ENCODE measurements at places on chromosomes 4 and X.

GRCh38 chr4:7411896-7412553, 22.7 kb downstream of the PSAPL1 start:
- no peak for DNase-seq

DNA sequence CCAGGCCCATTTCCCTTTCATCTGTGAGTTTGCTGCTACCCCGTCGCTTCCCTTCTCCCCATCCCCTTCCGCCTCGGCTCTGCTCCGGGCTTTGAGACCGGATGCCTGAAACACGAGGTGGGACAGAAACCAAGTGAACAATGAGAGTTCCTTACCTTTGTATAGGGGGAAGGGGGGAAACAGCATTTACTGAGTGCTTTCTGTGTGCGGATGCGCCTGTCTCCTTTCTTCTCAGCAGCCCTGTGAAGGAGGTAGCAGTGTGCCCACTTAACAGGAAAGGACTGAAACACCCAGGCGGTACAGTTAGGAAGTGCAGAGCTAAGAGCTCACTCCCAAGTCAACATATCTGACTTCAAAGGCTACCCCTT, 43.2 kb upstream of the TMSB15B start:
- no peak for DNase-seq

- DNase-seq = no peak
These were observed 28.1 kb downstream of the GPAT3 start for GRCh38 chr4:83563998-83564397.

GRCh38 chr4:24471486-24472160, 112.7 kb downstream of the DHX15 start:
- peak; percentile 19 for DNase-seq

DNA sequence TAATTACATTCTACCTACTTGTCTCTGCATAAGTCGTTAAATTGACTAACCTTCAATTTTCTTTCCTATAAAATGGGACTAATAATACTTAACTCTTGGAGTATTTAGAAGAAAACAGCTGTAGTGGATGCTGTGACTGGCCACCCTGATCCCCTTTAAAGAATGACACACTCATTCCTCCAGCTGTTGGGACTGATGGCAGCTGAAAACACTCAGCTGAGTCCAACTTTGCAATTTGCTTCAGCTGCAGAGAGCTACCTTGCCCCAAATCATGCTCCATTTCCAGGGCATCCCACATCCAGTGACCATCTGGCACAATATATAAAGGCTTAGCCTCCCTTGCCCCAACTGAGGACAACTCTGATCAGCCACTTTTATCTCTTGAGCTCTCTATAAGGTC, 89.1 kb downstream of the MID1IP1 start:
- DNase-seq = no peak

GRCh38 chr4:174590336-174590735, 68.0 kb upstream of the HPGD start:
- no peak for DNase-seq

DNA sequence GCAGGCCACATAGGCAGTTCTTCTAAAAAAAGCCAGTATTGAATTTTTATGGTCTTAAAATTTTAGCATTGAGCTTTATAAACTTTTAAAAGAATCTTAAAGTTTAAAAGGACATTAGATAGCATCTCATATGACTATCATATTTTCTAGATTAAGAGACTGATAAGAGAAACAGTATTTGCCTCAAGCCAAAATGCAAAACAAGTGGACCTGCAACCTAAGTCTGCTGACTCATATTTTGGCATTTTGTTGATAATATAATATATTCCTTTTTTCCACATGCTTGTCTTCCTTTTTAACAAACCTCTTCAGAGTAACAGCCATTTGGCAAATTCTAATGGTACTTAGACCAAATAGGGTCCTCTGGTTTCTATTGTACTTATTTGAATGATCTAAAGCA, 328.5 kb upstream of the GALNTL6 start:
- no peak for DNase-seq

DNA sequence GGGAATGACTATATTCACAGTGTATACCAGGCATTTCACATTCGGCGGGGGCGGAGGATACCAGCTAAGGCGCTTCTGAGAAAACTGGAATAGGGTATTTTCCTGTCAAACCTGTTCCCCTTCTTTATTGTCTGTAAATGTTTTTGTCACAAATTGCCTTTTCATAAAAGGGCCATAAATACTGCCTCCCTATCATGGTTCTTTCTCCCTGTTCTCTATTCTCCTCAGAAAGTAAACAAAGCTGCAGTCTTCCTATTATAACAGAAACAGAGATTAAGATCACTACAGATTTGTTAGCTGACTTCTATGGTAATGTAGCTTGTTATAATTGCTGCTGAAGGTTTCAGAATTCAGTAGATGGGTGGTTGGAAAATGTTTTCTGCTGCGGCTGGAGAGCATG, 32.2 kb downstream of the MID2 start:
- DNase-seq = no peak

- DNase-seq = no peak
These were observed 212.1 kb upstream of the ATP6AP2 start for GRCh38 chrX:40368611-40369061.

- DNase-seq = no peak
These were observed 31.3 kb downstream of the TRIML2 start for GRCh38 chr4:188078116-188078515.

GRCh38 chr4:96406742-96407141, 566.8 kb downstream of the PDHA2 start:
- no peak for DNase-seq

DNA sequence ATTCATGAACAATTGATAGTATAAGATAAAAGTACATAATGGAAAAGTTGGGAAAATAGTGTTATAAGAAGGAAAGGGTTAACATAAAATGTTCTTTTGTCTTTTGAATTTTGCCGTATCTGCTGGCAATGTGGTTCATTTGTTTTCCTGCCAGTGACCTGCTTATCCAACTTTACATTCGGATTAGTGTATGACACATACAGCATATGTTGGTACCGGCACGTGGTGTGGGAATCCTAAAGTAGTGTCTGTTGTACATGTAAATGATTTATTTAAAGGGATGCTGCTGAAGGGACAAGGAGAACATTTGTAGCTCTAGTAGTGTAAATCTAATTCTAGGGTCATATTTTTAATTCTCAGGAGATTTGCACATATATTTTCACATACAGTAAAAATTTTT, 11.5 kb downstream of the RAB9A start:
- no peak for DNase-seq

DNA sequence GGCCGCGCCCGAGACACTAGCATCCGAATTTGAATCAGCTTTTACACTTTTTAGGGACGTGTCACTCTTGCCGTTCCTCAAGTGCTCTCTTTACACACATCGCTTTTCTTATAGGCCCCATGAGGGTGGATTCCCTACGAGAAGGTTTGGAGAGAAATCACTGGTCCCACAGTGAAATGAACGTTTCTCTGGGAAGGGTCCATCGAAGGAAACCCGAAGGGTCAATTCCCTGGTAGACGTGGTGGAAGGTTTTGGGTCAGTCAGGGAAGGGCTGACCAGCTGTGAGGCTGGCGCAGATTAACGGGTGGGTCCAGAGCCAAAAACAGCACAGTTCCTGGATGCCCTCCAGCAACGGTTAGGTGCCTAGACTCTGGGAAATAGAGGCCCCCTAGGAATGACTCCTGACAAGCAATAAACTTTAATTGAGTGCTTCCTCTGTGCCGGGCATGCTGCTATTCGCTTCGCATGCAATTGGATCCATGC, 35.9 kb downstream of the ETDC start:
- DNase-seq = no peak

DNA sequence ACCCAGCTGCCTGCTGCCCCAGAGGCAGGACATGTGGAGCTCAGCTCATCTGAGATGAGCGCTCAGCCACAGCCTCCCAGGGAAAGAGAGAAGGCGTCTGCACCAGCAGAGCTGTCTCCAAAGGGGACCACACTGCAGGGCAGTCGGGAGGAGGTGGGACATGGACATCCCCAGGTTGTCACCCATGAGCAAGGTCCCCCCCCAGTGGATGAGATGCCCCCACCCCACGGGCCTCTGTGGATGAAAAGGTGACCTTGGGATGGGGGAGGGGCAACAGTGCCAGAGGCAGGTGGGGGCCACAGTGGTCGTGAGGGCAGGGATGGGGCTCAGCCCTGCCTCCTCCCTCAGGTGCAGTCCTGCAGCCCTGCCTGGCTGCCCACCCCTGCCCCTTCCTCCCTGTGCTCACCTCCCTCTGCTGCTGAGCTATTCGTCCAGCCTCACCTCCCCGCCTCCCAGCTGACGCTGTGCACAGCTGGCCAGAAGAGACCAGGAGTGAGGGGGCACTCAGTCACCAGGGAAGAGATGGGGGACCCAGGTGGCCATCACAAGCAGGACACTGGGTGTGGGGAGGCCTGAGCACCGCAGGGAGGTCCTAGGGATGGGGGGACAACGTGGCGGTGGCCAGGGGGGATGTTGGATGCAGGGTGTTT, 9.3 kb downstream of the NKX1-1 start:
- DNase-seq = no peak

GRCh38 chr4:185520119-185520518, 15.2 kb downstream of the PDLIM3 start:
- DNase-seq = no peak

GRCh38 chr4:52838729-52839586, 23.2 kb upstream of the RASL11B start:
- DNase-seq = no peak

GRCh38 chr4:69239557-69240168, 25.1 kb upstream of the UGT2B11 start:
- no peak for DNase-seq

GRCh38 chr4:55781812-55782211, 37.8 kb upstream of the EXOC1L start:
- no peak for DNase-seq

- no peak for DNase-seq
These were observed 117.0 kb downstream of the ADAM29 start for GRCh38 chr4:175034986-175035705.

GRCh38 chrX:38347136-38347535, 5.3 kb upstream of the OTC start:
- no peak for DNase-seq

DNA sequence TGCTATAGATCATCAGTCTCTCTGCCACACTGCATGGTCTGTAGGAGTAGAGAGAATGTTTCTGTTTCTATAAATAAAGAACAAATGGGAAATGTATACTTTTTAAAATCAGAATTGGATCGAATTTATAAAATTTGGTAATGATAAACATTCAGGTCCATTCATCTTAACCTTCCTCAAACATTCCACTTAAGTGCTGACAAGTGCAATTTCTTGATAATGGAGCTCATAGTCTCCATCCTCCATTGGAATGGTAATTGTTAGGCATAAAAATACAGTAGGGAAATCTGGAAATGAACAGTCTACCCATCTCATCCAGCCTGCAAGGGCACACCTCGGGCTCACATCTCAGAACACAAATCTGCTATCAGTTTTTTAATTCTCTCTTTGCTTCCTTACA, 122.6 kb upstream of the PACRGL start:
- DNase-seq = no peak

GRCh38 chr4:56723201-56723605, 42.1 kb upstream of the HOPX start:
- DNase-seq = no peak

DNA sequence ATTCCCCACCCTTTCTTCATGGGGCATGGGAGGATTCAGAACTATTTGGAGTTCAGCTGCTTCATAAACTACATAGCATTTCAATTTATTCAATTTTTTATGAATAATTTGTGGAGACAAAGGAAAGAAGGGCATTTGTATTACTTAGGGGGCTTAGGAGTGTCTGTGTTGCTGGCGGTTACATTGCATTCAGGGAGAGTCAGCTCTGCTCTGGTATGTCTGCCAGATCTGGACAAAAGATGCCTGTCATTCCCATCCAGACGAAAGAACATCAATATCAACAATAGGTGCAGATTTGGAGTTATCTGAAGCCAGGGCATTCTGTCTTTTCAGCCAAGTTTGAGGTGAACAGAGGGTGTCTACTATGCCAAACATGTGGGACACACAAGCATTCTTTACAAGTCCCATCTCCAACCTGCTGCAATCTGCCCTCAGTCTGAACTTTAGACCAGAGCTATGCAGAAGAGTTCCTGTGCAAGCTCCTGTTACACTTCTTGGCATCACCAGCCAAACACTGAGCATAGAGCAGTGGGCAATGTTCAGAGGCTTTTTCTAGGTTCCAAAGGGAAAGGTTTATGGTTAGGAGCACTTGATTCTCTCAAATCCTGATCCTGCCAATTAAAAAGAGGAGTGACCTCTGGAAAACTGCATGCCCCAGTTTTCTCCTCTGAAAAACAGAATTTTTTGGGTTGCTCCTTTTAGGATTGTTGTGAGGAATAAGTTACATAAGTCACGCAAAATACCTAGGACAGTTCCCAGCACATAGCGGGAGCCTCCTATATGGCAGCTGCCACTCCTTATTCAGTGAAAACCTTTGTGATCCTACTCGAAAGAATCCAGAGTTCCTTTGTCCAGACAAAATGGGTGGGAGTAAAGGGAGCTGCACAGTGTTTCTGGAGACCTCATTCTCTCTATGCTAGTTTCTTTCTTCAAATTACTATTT, 719.5 kb upstream of the SLIT2 start:
- peak; percentile 5 for DNase-seq

DNA sequence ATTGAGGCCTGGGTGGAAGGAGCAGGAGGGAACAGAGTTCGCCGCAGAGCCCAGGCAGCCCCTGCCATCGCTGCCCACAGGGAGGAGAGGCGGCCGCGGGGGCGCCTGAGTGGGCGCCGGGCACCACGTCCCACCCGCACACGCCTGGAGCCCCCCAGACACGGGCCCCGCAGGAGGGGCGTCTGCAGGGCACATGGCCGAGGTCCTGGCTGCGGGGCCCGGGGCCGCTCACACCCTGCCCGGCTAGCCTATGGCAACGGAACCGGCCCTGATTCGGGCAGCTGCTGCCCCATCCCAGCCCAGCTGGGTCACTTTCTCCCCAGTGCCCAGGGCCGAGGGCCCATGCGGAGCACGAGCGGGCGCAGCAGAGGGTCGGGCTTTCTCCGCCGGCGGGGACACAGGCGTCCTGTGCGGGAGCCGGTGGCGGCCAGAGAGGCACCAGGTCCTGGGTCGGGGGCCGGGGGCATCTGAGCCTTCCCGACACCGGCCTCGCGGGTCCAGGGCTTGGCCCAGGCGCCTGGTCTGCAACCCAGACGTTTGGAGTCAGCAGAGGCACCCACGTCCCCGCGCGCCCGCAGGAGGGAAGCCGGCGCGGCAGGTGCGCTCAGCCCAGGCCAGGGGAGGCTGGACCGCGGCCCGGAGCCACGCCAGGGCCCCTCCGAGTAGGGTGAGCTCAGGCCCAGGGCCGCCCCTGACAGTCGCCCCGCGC, 91.2 kb downstream of the FAM53A start:
- DNase-seq = no peak

- DNase-seq = no peak
These were observed 579.5 kb downstream of the GALNTL6 start for GRCh38 chr4:172392741-172393140.

DNA sequence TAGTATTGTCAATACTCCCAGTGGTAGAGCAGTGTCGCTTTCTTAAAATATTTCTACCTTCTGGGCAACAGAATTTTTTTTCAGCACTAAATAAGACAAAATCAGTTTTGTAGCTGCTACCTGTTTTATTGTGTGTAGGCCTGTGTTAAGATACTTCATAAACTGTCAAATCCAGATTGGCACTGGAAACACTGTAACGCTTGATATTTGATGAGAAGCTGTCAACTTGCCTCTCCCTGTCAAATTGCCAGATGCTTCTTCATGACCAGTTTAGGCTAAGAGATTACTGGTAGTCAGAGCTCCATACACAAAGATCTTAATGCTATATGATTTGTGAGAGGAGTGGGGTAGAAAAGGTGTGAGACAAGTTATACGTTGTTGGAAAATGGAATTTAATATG, 17.3 kb downstream of the TRAM1L1 start:
- DNase-seq = no peak

- DNase-seq = no peak
These were observed 23.7 kb downstream of the ELF4 start for GRCh38 chrX:130086447-130087206.

Data from muscle of back (tissue), 13 donors.